Right lung (tissue), 10 donors: ENCODE measurements at places on chromosomes 4 and X. TPM values are rescaled to one million over a fixed set of nuclear protein-coding genes. Genes with fewer than 3 reads are reported as not detected.

Gene PRR32
- polyA plus RNA-seq = not detected

Gene PPP2R2C
- 0.24 TPM for polyA plus RNA-seq

DNA sequence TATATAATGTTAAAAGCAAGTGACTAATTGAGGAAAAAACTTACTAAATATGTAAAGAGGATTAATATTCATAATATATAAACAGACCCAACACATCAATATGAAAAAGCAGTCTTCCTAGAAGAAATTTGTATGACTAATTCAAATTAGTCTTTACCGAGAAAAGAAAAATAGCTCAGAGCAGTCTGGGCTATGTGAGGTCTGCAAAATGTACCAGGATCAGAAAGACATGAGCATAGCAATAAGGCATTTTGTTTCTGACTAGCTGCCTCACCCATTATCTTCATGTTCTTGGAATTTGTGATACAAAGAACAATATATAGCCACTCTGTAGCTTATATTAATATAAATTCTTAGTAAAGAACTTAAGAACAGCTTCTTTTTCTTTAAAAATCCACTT lies 13.7 kb upstream of the TMPRSS11B start:
- no peak for DNase-seq

DNA sequence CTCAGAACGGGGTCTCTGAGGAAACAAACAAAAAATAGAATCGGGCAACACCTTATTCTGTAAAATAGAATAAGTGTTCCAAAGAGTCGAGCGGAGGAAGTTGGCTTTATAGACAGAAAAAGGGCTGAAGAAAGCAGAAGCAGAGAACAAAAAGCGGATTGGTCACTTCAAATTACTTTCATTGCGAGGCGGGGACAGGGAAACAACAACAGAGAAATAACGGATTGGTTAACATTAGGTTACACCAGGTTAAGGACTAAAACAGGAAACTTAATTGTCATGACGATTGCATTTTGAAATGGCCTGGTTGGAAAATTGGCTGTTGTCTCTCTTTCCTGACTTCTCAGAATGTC lies 433 bp upstream of the COQ2 start:
- DNase-seq = peak; percentile 51

DNA sequence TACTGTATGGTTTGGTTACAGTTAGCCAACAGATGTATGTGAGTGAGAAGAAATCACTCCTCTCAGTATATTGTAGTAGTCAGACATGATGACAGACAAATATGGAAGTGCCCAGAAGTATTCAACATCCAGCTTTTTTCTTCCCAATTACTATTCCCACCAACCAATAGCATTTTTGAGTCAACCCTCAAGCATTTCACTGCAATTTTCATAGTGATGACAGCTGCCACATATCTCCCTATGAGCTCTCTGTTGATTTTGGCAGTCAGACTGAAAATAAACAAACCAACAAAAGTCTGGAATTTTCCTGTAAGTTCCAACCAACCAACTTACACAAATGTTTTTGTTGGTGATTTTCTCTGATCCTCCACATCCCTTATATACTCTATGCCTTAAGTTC lies 8.2 kb upstream of the TRAM1L1 start:
- DNase-seq = no peak

DNA sequence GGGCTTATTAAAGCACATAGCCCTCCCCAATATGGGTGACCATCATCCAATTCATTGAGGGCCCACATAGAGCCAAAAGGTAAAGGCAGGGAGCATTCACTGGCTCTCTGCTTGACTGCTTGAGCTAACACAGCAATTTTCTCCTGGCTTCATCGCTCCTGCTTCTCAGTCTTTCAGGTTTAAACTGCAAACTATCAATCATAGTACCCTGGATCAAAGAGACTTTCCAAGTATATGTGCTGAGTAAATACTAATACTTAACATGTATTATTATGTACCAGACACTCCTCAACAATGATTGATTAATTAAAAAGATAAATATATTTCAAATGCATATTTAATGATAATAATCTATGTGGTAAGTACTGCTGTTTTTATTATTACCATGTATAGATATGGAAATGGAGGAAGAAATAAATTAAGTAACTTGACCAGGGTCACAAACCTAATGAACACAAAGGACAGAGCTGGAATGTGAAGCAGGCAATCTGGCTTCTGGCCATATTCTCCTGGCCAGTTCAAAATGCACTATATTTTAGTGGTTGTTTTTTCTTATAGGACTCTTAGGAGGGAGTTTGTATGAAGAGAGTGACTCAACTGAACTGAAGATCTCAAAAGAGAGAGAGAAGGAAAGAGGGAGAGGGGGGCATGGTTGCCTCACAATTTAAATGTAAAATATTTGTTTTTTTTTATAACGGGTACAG lies 1197.3 kb downstream of the TECRL start:
- no peak for DNase-seq

DNA sequence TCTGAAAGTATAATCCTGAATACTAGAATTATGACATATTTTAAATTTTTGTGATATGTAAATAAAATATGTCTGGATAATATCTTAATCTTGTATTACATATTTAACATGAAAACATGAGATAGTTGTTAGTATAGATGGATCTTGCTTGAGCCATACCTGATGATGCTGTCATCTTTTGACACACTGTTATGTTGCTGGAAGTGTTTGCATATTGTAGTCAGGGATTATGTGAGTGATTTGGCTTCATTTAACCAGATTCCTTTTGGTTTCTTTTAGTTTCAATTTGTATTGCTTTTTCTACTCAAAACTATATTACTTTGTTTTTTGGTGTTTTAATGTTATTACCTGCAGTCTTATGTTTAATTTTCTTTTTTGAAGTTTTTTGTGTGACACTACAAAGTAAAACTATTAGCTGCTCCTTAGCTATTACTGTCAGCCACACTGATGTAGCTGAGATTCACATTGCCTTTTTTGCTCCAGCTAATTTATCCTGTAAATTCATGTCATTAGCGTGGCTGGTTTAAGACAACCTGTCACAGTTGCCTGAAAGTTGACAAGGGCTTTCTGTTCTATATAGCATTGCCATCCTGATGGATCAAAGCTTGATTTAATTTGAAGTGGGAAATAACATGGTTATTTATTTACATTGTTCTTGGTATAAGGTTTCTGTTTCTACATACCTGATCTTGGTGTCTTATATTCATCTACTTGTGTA lies 33.7 kb downstream of the METAP1 start:
- no peak for DNase-seq

DNA sequence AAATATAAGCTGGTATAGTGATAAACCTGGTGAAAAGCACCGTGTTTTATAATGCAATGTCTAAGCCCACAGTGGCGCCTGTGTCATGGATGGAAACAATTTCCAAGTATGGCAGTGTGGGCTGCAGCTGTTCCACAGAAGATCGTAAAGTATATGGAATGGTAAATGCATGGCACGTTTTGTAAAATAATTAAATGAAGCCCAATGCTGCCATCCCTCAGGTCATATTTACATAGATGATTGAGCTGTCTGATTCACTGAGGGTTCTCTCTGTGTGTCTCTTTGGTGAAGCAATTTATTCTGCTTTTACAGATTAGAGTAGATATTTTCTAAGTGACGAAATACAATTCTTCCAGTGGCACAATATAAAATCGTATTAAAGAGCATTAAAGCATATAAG lies 164.8 kb downstream of the ASMT start:
- DNase-seq = no peak

- DNase-seq = no peak
These were observed 45.0 kb downstream of the PGRMC2 start for GRCh38 chr4:128242601-128243000.
